Stimulated activated CD8-positive, alpha-beta memory T cell treated with anti-CD3 and anti-CD28 coated beads, Interleukin-4, amount 100 ng/mL, for 1 hour (primary cell): ENCODE measurements at places on chromosomes 6 and 20.

- no peak for DNase-seq
These were observed 119.7 kb downstream of the ADGRB3 start for GRCh38 chr6:68754681-68755213.

GRCh38 chr6:139152892-139153271 is 18.0 kb downstream of the HECA start:
- no peak for DNase-seq

- DNase-seq: no peak
These were observed 71.3 kb upstream of the MCHR2 start for GRCh38 chr6:100065348-100065747.

- no peak for DNase-seq
These were observed 580.6 kb downstream of the TFAP2A start for GRCh38 chr6:9834233-9834632.

DNA sequence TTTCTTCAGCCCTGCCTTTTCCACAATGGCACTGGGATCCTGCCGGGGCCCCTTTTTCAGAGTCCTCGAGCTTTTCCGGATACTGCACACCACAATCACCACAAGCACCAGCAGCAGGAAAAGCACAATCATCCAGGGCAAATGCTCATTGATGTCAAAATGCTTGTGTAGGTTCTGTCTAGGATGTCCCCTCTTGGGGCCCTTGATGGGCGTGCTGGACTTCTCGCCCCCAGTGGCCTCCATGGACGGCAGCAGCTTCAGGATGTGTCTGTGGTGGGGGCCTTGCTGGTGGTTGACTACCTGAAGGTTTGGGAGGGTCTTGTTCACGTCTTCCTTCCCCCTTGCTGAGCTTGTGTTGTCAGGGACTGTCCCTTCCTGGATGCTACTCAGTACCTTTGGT is 25.7 kb downstream of the TNFRSF21 start:
- no peak for DNase-seq

DNA sequence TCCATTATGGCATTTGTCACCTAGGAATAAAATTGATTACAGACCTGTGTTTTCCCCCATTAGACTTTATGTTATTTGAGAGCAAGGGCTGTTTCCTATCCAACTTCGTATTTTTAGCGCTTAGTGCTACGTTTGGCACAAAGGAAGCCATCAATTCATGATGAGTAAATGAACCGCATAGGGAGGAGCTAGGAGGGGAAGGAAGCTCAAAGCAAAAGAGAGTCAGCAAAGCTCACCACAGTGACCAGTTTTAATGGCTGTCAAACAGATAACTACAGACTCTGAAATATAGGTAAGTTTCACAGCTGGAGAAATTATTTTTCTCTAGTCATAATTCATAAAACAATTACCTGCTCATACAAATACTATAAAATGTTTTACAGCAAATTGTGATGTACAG is 6.9 kb upstream of the SAMD3 start:
- DNase-seq: no peak

GRCh38 chr6:12761376-12762115 is 45.0 kb downstream of the PHACTR1 start:
- no peak for DNase-seq

- no peak for DNase-seq
These were observed 347.7 kb downstream of the BCKDHB start for GRCh38 chr6:80454197-80454596.

DNA sequence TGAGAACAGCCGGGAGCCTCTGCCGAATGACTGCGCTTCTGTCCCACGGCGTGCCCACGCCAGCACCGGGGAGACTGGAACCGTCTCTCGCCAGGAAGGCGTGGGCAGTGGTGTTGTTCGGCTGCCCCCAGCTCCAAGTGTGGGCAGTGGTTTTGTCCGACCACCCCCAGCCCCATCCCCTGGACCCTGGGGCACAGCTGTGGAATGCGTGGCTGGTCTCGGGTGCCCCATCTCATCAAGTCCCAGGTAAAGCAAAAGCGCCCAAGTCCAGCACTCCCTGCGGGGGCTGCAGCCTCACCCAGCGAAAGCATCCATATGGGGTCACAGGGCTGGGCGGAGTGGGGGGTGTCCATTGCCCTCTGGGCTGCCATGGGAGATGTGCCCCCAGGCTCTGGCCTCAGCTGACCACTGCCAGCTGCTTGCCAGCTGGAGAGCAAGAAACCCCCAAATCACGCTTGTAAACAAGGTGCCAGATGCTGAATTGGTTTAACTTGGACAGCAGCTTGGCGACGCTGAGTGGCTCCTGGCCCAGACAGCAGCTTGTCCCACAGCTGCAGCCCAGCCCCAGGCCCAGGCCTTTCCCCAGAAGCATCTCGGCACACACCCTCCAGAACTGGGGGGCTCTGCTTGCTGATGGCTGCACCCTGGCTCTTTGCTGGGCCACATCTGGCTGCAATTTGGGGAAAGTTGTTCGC is 4.5 kb downstream of the CABLES2 start:
- DNase-seq: no peak

- DNase-seq: no peak
These were observed 116.0 kb upstream of the JARID2 start for GRCh38 chr6:15129887-15130286.

- no peak for DNase-seq
These were observed 101.7 kb upstream of the FOXA2 start for GRCh38 chr20:22686097-22686496.

GRCh38 chr6:27230758-27231111 is 16.8 kb upstream of the PRSS16 start:
- no peak for DNase-seq

- no peak for DNase-seq
These were observed 111.5 kb downstream of the TIAM2 start for GRCh38 chr6:155106456-155107115.

DNA sequence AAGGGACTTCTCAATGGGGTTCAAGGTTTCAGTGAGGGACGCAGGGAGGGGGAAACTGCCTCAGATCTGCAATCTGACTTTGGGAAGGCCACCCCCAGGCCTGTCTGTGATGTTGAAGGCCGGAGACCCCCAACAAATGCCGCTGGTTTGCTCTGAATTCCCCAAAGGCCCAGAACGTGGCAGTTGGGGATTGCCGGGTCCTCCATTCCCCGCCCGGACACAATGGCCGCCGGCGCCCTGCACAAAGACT is 326 bp upstream of the BCL2L1 start:
- DNase-seq: no peak

DNA sequence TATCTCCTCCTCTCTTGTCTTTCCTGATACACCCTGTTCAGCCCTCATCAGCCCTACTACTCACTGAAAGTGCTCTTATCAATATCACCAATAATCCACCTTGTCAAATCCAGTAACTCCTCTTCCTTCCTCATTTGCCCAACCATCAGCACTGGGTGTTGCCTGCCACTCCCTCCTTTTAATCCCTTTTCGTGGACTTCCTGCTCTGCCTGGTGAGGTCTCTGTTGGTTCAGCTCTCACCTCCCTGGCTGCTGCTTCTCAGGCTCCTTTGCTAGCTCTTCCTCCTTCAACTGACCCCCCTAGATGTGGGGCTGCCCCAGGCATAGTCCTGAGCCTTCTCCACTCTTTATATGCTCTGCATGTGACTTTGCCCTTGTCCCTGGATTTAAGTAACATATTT is 92.5 kb downstream of the PREP start:
- no peak for DNase-seq

- no peak for DNase-seq
These were observed 257.1 kb downstream of the ADGB start for GRCh38 chr6:146855889-146856288.

DNA sequence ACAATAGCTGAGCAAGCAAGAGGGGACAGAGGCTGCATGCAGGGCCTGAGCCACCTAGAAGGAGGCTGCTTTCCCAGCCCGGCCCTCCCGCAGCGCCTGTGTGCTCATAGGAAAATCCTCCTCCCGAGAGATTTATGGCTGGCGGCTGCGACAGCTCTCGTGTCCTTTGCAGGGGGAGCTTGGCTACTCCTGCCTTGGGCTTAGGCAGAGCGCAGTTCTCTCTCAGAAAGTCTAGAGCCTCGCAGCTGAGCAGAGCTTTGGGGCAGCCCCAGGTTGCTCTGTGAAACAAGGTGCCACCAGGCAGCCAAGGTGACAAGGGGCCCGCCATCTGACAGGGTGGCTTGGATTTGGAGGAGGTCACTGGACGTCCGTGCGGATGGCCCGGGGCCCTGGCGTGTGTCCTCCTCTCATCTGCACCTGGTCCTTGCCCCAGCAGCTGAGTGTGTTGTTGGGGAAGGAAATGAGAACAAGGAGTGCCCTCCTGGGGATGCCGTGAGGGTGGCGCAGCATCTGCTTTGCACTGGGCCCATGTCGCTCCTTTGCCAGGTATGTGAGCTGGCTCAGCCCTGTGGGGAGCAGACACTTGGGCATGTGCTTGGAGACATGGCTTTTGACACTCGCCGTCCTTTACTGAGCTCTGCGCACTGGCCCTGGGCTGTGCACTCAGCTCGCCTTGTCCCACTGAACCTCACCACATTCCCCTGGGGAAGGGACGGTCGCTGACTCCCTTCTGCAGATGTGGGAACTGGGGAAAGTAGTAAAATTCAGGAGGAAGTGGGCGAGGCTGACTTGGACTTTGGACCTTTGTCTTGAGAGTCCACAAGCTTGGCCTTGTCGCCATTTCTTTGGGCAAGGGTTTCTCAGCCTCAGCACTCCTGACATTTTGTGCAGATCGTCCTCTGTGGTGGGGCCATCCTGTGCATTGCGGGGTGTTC is 41.9 kb downstream of the EDN3 start:
- no peak for DNase-seq

- no peak for DNase-seq
These were observed 190.4 kb upstream of the ARG1 start for GRCh38 chr6:131382631-131383030.

GRCh38 chr6:45532721-45533210 is 155.0 kb upstream of the SUPT3H start:
- no peak for DNase-seq

DNA sequence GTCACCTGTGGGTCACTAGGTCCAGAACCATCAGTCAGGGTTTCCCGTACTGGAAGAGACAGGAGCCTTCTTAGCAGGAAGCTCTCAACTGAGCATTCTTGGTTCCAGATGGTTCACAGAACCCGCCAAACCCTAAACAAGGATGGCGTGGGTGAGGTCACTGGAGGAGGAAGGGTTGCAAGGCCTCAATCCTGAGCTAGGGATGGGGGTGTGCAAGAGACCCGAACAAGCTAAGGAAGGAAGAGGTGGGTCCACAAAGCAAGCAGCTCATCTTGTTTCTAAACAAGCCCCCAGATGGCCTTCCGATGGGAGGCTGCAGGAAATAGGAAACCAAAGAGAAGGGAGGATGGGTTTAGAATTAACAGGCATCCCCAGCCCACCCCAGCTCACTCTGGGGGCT is 92.7 kb downstream of the PREX1 start:
- DNase-seq: no peak

GRCh38 chr6:132797951-132798868 is at the start of gene SLC18B1:
SLC18B1 (minus strand) TSS chr6:132798637; CDS start chr6:132798456, 181 bp downstream.
- no peak for DNase-seq

GRCh38 chr20:44092551-44093248 is 94.3 kb downstream of the JPH2 start:
- no peak for DNase-seq

DNA sequence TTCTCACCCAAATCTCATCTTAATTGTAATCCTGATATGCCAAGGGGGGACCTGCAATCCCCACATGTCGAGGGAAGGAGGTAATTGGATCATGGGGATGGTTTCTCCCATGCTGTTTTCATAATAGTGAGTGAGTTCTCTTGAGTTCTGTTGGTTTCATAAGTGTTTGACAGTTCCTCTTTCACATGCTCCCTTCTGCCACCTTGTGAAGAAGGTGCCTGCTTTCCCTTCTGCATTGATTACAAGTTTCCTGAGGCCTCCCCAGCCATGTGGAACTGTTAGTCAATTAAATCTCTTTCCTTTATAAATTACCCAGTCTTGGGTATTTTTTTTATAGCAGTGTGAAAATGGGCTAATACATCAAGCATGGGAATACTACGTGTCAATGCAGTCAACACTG is 925.0 kb upstream of the MAN1A1 start:
- no peak for DNase-seq

- DNase-seq: no peak
These were observed 218.2 kb downstream of the ZDHHC14 start for GRCh38 chr6:157599191-157599590.

DNA sequence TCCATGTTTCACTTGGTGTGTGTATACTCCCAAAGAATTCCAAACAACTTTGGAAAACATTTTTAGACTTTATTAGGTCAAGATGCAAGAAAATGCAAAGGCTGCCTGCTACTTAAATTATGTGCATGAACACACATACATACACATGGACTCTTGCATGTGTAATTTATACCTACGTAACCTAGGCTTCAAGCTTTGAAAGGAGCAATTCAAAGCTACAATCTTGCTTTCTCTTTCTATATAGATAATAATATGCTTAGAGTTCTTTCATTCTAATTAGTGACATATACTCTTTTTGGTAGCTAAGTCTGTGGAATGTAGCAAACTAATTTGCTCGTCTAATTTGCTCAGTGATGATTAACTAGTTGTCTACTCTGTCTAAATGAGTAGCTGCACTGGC is 146.5 kb downstream of the EPHA7 start:
- DNase-seq: no peak

- DNase-seq: no peak
These were observed 4.6 kb upstream of the TXNDC5 start for GRCh38 chr6:7914991-7915789.

GRCh38 chr20:61733891-61734732 is 331.6 kb downstream of the TAF4 start:
- no peak for DNase-seq

- no peak for DNase-seq
These were observed 1.7 kb upstream of the TMEM170B start for GRCh38 chr6:11535801-11536230.

DNA sequence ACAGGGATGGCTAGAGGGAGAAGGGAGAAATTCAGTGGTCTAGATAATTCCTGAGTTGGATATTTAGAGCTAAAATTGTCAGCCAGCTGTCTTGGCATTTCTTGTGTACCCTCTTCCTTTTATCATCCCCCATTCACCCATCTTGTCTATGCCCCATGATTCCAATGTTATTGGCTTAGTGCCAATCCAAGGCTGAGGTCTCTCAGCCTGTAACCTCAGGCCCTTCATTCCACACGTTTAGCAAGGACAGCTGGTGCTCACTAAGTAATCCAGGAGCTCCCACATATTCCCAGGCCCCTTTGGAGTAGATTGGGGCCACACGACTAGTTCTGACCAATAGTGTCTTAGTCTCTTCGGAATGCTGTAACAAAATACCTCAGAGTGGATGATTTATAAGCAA is 112.4 kb upstream of the ATXN1 start:
- no peak for DNase-seq
